HS-5 (cell line): ENCODE measurements at places on chromosomes 3 and 15.

DNA sequence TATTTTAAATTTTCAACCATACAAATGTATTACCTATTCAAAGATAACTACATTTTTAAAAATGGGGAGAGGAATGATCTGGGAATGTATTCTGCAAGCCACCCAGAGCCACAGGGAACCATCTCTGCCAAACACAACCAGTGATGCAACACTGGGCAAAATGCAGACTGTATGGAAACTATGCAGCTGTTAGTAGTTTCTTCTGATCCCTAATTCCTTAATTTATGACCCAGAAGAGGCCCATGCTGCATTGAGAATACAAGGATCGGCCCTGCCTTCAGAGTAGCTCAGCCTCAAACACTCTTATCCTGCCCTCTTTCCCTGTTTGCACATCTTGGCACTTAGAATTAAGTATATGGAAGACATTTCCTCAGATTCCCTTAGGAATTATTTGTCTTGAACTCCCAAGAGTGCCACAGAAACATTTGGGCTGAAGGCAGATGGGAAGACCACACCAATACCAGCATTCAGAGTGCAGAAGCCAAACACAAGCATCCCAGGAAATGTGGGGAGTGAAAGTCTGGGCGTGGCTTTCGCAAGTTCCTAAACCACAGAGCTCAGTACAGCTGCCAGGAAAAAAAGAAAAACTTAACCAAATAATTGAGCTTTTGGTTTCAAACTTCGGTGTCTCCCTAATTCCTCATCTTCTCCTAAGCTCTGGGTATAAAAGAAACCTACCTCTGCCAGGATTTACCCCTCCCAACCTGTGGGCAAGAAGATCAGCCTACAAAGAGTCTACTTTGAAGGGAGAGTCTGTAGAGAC, 5.3 kb downstream of the SNUPN start:
- DNase-seq: peak; percentile 11

- DNase-seq: no peak
These were observed 327.8 kb upstream of the ATP11B start for GRCh38 chr3:182465301-182466185.

DNA sequence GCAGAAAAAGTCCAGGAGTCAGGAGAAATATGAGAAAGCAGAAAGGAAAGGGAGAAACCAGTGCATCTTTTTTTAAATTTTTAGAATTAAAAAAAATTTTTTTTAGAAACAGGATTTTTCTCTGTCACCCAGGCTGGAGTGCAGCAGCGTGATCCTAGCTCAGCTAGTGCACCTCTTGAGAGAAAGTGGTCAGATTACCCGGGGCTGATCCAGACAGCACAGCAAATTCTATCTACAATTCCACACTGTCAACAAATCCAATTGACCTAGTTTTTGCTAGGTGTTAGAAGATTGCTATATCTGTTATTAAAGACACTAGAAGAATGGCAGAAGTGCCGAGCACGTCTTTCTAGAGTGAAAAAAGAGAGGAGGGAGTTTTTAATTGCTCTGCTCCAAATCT, 117.3 kb downstream of the RFTN1 start:
- DNase-seq: no peak

DNA sequence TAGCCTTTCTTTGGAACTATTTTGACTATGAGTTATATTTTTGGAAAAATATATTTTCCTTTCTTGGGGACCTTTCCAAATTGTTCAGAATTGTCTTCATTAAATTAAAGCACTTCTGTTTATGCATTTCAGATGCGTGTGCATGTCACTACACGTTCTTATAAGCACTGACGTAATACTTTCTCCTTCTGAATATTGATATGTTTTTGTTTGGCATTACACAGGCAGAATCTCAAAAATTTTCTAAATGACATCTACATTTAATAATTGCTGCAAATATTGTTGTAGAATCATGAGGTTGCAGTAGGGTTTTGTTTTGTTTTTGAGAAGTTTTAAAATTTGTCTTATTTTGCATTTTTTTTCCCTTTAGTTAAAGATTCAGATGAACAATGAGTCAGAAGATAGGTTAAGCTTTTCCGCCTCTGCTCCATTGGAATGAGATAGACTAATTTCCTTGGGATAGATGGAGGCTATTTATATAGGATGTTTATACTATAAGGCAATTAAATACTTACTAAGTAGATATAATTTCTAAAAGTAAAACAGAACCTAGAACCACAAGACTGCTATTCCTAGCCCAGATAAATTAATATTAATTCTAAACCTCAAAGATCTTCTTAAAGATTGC, 110.8 kb downstream of the MBNL1 start:
- no peak for DNase-seq

DNA sequence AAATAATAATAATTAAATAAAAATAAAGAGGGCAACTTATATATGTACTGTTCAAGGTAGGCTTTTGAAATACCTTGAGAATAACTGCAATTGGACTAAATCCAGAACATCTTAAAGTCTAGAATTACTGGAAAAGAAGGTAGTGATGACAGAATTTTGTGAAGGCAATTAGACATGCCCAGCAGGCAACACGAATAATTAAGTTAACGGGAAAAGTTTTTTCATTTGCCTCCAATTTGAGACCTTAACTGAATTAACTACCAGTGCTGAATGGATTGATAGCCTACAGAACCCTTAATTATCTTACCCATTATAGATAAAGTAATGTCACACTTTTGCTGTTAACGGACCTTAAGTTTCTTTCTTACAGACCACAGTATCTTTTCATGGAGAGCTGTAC, 13.3 kb downstream of the COX5A start:
- DNase-seq: no peak

- no peak for DNase-seq
These were observed 13.4 kb downstream of the ATRIP start for GRCh38 chr3:48459773-48460516.

DNA sequence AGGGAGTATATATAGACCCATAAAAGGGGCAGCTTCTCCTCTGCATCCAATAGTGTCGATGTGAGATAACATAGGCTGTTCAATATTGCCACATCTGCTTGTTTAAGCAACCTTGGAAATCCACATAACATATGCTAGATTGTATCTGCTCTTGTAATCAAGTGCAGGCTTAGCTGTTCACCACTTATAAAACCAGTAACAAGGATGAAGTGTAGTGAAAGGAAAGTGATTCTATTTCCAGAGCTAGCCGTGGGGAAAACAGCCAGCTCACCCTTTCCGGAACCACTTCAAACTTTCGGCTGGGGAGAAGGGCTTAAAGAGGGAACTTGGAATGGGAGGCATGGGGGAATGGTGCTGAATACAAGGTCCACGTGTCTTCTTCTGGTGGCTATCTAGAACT, 204.0 kb downstream of the TAFA4 start:
- no peak for DNase-seq

DNA sequence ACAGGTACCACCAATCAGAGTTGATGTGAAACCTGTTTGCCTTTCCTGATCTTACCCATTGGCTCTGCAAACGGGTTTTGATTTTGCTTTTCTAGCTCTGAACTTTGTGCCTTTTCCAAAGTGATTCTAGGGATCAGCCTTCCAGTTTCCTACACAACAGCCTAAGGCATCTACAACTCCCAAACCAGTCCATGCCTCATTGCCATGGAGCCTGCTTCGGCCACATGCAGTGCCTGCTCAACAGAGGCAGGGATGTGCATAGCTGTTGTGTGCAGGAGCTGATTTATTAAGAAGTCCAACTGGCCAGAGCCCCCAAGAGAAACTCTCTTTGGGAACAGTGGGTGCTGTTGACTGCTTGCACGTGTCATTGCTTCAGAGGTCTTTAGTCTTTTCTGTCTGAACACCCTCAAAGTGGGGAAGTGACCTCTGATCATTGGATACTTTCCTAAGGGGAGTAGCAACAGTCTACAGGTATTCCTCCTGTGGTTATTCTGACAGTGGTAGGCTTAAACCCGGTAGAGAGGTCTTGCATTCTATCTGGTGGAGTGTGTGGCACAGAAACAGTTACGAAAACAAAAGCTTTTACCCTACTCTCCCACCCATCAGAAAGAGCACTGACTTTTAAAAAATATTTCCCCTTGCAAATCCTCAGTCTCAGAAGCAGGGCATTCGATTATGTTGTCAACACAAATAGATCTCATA, 36.6 kb upstream of the THSD4 start:
- no peak for DNase-seq

GRCh38 chr15:92205255-92205739, 188.4 kb upstream of the ST8SIA2 start:
- no peak for DNase-seq
